ENCODE measurements at places on chromosomes 6 and 20. TPM values are rescaled to one million over a fixed set of nuclear protein-coding genes. Genes with fewer than 3 reads are reported as not detected.
A peak's percentile ranks its signal among the peaks of the same experiment; 100 is the strongest.

CYP39A1 gene
- total RNA-seq, result not detected

AGER gene
- 0.28 TPM for total RNA-seq

DNA sequence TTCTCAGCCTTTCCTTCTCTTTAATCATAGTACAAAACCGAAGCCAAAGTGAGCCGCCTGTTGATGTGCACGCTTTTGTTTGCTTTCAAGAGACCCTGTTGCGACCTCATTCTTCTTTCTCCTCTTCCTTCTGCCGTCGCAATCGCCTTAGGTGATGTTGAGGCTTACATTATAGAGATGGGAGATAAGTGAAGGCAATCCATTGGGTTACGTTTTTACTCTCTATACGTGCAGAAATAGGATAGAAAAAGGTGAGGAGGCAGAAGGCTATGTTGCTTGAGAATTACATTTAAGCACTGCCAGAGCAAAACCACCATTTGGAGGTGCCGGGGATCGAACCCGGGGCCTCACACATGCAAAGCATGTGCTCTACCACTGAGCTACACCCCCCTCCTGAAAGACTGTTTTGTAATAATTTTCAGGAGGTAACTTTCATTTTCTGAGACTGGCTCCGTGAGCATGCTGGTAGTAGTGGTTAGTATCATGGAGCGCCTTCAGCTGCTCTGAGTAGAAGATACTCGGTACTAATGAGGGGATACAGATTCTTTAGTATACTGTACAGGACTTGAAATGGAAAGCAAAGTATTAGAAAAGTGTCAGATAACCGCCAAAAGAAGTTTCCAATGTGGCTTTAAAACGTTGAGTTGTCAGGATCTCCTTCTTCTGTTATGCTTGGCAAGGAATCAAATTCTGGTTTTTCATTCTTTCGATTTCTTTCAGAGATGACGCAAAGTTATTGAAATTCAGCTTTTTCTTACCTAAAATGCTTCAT lies 165.6 kb downstream of the TRIM27 start:
- DNase-seq, result peak; percentile 48

RNF182 gene
- total RNA-seq, result 6.4 TPM

DNA sequence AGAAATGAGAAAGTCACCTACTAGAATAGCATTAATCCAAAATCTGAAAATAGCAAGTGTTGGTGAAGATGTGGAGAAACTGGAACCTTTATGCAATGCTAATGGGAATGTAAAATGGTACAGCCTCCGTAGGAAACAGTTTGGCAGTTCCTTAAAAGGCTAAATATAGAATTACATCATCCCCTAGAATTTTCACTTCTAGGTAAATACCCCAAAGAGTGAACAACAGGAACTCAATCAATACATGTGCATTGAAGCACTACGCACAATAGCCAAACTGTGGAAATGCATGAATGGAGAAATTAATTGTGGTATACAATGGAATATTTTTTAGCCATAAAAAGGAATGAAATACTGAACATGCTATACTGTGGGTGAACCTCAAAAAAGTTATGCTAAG lies 982.0 kb upstream of the FLRT3 start:
- DNase-seq, result no peak

GRCh38 chr6:70124882-70125545 lies 177.9 kb downstream of the COL9A1 start:
- DNase-seq, result peak; percentile 19

- DNase-seq, result peak; percentile 6
These were observed 44.6 kb upstream of the SEC63 start for GRCh38 chr6:108002365-108003221.

SLC17A2 gene
- not detected for total RNA-seq

PLA2G7 gene
- not detected for total RNA-seq

DNA sequence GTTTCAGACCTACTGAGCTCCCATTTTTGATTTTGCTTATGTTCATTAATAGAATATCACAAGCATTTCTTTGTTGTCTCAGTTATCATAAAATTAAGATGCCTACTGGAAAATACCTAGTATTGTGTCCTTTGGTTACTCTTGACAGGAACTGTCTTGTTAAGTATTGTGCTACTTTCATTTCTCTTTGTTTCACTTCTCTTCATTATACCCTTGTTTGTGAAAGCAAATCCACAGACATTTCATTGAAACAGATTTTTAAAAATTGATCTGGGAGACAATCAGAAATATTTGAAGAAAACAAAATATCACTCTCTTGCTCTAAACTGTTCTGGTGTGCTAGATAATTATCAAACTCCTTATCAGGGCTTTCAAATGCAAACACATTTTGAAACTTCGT lies 290.5 kb upstream of the EYS start:
- no peak for DNase-seq

All from IMR-90 (cell line).